ENCODE measurements at places on chromosomes 6 and 20. TPM values are rescaled to one million over a fixed set of nuclear protein-coding genes. Genes with fewer than 3 reads are reported as not detected.

The ZKSCAN8 gene
- total RNA-seq = 23.0 TPM

The LTB gene
- total RNA-seq = not detected

The FBXO30 gene
- total RNA-seq = 14.9 TPM

The RNF144B gene
- total RNA-seq = 2.7 TPM

The NCR2 gene
- not detected for total RNA-seq

The CST5 gene
- total RNA-seq = not detected

The ADGB gene
- total RNA-seq = not detected

All from smooth muscle cell of the pulmonary artery (primary cell).